ENCODE measurements at places on chromosomes 1 and 21.

- no peak for DNase-seq
These were observed 25.9 kb downstream of the COL6A1 start for GRCh38 chr21:46007492-46007868.

DNA sequence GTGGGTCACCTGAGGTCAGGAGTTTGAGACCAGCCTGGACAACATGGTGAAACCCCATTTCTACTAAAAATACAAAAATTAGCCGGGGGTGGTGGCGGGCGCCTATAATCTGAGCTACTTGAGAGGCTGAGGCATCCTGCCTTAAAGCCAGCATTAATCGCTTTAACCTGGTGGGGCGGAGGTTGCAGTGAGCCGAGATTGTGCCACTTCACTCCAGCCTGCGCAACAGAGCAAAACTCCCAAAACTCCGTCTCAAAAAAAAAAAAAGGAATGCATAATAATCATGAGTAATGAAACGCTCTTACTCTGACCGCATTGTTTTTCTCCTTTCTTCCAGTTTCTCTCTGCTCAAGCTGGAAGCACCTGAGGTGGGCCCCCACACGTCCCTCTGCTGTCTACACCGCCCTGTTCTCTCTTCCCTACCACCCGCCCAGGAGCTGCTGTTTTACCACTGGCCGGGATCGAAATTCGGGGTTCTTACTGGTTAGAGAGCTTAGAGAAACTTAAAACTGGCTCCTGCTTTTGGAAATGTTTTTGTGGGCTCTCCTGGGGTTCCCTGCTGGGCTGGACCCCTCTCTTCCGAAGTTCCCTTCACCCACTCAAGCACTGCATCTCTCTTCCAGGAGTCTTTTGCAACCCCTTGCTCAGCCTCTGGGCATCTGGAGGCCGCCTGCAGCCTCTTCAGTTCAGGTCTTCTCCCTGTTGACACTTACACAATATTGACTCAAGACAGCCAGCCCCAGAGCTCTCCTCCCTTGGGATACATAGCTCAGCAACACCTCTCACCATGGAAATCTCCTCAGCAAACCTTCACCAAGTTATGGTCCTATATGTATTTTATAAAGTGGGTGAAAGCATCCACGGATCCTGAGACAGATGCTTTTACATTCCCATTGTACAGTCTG lies 62.5 kb downstream of the FAM163A start:
- no peak for DNase-seq

- DNase-seq, result no peak
These were observed 6.4 kb downstream of the XCL1 start for GRCh38 chr1:168582688-168583336.

DNA sequence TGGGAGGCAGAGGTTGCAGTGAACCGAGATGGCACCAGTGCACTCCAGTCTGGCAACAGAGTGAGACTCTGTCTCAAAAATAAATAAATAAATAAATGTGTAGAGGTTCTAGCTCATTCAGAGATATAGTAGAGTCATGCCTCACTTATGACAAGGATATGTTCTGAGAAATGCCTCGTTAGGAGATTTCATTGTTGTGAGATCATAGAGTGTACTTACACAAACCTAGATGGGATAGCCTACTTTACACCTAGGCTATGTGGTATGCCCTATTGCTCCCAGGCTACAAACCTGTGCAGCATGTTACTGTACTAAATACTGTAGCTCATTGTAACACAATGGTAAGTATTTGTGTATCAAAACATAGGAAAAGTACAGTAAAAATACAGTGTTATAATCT lies 155.3 kb upstream of the JUN start:
- no peak for DNase-seq

DNA sequence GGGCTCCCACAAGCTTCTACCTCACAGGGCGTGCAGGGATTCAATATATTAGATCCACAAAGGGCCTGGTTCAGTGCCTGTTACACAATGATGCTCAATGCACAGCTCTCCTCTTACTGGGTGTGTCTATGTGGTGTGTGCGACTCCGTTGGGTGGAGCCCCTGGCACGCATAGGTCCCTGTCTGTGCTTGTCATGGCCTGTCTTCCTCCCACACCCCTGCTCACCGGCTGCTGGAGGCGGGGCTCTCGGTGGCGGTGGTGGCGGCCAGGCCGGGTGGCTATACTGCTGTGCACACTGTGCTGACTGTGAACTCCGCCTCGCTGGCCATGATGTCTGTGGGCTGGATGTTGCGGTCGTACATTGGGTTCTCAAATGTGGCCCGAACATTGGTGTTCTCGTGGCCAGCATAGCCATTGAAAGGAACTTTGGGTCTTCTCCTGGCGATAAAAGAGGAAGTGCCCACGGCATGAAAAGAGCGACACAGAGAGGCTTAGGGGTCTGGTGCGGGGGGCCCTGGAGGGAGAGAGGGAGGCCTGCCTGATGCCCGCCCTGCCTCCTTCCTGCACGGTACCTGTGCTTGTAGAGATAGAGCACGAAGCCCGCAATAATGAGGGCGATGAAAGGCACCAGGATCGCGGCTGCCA lies 46.9 kb downstream of the ZSCAN20 start:
- DNase-seq, result no peak

- DNase-seq, result peak; percentile 57
These were observed 83.9 kb upstream of the PLPPR4 start for GRCh38 chr1:99180343-99180808.

- DNase-seq, result no peak
These were observed 55.2 kb downstream of the RNF220 start for GRCh38 chr1:44460107-44460882.

- DNase-seq, result no peak
These were observed 87.5 kb downstream of the COL24A1 start for GRCh38 chr1:86068841-86069756.

DNA sequence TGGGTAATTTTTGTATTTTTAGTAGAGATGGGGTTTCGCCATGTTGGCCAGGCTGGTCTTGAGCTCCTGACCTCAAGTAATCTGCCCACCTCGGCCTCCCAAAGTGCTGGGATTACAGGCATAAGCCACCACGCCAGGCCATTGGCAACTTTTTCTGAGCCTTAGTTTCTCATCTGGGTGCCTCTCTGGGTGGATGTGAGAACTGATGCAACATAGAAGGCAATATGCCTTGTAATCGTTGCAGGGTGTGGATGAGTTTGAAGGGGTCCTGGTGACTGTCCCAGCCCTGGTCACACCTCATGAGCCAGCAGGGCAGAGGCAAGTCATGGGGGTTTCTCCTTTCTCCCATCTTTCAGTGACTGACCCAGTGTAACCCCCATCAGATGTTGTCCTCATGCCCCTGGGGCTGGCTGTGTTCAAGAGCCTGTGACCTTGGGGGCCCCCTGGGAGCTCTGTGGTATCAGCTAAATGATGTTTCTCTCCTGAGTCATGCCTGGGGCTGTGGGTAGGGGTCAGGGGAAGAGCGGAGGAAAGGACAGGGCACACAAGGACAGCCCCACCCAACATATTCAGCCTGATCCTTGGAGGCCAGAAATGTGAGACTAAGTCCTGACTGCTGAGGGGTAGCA lies 3.6 kb downstream of the COL9A2 start:
- no peak for DNase-seq

- DNase-seq, result peak; percentile 77
These were observed 12.0 kb downstream of the PPFIA4 start for GRCh38 chr1:203038217-203038741.

DNA sequence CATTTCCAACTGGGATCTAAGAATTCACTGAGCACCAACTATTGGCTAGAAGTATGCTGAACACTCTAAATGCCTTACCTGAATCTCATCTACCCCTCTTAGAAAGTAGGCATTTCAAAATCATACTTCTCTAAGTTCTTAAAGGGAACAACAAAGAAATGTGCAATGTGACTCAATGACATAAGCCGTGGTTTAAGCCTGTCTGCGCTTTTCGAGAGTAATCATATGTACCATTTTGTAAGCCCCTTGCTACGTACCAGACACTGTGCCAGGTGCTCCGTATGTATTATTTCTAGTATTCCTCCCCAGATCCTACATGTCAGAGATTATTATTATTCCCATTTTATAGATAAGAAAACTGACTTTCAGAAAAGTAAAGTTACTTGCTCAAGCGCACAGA lies 454.2 kb downstream of the SETD4 start:
- no peak for DNase-seq

GRCh38 chr21:34790834-34791233 lies 122.0 kb downstream of the CLIC6 start:
- no peak for DNase-seq

DNA sequence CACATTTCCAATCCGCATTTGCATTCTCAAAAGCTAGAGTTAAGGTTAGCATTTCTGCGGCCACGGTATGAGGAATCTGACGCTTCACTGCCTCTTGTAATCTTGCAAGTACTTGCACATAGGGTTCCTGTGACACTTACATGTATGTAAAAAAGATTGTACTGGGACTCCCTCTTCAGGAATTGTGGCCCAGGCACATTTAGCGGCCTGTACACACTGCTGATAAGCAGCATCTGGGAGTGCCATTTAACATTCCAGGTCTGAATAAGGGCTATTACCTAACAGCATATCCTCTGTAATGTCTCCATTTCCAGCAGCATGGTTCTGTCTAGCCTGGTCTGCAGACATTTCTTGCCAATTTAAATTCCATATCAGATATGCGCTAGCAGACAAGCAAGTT lies 75.7 kb downstream of the AXDND1 start:
- no peak for DNase-seq

DNA sequence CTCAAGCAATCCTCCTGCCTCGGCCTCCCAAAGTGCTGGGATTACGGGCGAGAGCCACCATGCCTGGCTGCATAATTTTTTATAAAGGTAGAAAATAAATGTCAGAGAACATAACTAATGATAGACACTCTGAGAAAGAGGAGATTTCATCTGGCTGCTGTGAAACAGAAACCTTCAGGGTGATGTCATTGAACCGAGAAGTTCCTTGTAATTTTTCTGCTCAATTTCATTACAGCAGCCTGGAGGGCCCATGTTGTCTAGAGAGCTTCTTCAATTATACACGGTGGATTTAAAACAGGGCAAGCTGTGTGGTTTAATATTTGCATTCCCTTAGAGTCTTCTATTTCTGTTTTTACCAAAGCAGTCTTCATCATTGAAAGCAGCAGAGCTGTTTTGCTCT lies 64.3 kb upstream of the MORC3 start:
- DNase-seq, result no peak

DNA sequence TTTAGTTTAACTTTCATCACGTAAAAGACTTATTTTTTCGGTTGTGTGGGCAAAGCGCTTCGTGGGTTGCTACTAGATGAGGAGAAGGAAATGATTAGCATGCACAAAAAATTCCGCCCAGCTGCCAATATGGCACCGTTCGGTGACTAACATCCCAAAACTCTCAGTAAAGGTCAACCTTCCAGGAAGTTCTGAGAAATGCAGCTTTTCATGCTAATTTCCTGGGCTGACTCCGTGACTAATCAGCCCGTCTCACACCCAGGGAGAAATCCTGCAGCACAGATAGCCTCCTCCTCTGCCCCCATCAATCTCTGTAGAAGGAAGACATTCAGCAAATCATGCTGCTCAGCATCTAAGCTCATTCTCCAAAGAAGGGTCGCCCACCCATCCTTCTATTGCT lies 34.1 kb downstream of the TMCO4 start:
- DNase-seq, result no peak

- DNase-seq, result no peak
These were observed 579 bp upstream of the ZNF684 start for GRCh38 chr1:40530735-40531380.

GRCh38 chr1:236685917-236686814 lies at the start of gene ACTN2:
TSS of gene ACTN2 (plus strand) at chr1:236686499. CDS start at chr1:236686674, 175 bp downstream.
- peak; percentile 20 for DNase-seq

DNA sequence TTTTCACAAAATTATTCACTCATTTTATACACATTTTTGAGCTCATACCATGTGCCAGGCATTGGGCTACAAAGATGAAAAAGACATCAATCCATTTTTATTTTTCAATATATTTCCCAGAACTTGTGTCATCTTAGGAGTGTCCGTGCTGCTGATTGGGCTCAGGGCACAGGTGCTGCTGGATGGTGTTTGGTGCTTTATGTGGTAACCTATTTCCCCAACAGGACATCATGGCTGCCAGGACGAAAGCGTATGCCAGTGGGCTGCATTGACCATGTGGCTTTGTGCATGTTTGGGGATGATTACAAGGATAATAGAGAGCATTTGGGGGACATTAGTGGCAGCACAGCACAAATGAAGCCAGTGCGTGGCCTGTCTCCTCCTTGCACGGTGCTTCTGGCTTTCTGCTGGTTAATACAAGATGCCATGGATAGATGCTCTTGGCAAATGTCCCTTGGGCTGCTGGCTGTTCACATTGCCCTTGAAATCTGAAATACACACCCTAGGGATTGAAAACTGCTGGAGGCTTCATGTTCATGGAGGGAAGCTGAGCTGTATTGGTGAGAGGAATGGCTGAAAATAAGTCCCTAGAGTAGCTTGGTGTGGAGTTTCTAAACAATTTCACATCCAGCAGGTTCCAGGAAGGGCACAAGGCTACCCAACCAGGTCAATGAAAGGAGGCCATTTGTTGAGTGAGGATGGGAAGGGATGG lies 52.3 kb downstream of the TENT5C start:
- DNase-seq, result no peak

DNA sequence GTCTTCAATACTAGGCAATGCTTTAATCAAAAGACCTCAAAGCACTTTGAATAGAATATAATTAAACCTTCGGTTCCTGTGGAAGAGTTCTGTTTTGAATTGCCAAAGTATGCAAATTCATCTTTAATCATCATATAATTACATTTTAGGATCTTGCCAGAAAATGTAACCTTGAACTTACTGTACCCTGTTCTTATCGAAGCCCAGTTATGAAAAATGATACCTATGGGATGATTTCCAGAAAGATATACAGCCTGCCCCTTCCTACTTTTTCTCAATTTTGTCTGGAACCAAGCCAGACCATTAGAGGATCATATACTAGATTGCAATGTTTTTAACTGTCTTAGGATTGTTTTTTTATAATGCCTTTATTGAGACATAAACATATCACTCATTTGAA lies 34.0 kb upstream of the ZNF281 start:
- no peak for DNase-seq

GRCh38 chr1:222916100-222916499 lies 101.3 kb downstream of the DISP1 start:
- no peak for DNase-seq

DNA sequence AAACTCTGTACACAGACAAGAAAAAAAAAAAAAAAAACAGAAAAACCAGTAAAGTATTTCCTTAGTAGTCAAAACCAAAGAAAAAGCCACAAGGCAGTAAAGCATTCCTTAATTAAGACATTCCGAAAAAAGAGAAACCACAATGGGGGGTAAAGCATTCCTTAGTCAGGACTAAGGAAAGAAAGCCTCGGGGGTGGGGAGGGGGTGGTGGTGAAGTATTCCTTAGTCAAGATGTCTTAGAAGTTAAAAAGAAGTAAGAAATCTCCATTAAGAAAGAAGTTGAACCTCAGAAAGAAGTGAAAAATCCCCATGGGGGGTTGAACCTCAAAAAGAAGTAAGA lies 28.2 kb upstream of the FMO1 start:
- no peak for DNase-seq

GRCh38 chr21:34544032-34544496 lies 32.1 kb upstream of the KCNE1 start:
- DNase-seq, result no peak

DNA sequence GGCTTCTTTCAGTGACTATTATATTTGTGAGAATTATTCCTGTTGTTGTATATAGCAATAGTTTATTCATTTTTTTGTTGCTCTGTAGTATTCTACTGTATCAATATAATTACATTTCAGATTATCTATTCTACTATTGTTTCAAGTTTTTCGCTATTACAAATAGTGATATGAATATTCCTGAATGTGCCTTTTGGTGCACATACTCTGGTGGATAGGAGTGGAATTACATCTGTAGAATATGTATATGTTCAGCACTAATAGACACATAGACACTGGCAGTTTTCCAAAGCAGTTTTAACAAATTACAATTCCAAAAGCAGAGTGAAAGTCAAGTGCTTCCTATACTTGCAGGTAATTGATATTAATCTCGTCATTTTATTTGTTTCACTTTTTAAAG lies 696.2 kb upstream of the PRMT6 start:
- no peak for DNase-seq

Data from dorsolateral prefrontal cortex (tissue), 122 donors.